ENCODE measurements at places on chromosomes 12 and 14. TPM values are rescaled to one million over a fixed set of nuclear protein-coding genes. Genes with fewer than 3 reads are reported as not detected.

The PKP2 gene
- polyA plus RNA-seq = 0.06 TPM

The KRT75 gene
- not detected for polyA plus RNA-seq

The GPD1 gene
- 0.26 TPM for polyA plus RNA-seq

The RPGRIP1 gene
- not detected for polyA plus RNA-seq

The SOAT2 gene
- polyA plus RNA-seq = 0.13 TPM

The LAG3 gene
- polyA plus RNA-seq = 0.72 TPM

The LRCOL1 gene
- 1.1 TPM for polyA plus RNA-seq

The OR10A7 gene
- polyA plus RNA-seq = not detected

The KCNJ8 gene
- 0.37 TPM for polyA plus RNA-seq

The PZP gene
- not detected for polyA plus RNA-seq

DNA sequence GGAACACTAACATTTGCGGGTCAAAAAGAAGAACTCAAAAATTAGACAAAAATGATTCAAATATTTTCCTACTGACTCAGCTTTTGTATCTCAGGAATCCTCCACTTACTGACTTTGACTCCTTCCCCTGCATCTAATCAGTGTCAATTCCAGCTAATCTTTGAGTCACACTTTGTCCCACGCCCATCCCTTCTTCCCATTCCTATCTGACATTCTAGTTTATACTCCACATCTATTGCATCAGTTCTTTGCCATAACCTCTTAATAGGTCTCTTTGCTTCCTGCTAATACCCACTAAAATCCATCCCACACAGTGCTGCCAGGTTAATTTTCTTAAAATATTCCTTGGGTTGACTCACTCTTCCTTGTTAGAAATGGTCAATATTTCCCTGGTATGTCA lies 19.1 kb downstream of the BBS10 start:
- DNase-seq = no peak

DNA sequence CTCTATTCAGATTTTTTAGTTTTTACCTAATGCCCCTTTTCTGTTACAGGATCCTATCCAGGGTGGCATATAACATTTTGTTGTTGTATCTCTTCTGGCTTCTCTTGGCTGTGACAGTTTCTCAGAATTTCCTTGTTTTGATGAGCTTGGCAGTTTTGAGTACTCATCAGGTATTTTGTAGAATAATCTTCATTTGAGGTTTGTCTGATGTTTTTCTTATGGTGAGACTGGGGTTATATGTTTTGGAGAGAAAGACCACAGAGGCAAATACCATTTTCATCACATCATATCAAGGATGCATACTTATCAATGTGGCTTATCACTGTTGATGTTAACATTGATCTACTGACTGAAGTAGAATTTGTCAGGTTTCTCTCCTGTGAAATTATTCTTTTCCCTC lies 14.0 kb upstream of the LYZ start:
- no peak for DNase-seq

GRCh38 chr12:79164890-79165289 lies 300.3 kb downstream of the SYT1 start:
- DNase-seq = no peak

DNA sequence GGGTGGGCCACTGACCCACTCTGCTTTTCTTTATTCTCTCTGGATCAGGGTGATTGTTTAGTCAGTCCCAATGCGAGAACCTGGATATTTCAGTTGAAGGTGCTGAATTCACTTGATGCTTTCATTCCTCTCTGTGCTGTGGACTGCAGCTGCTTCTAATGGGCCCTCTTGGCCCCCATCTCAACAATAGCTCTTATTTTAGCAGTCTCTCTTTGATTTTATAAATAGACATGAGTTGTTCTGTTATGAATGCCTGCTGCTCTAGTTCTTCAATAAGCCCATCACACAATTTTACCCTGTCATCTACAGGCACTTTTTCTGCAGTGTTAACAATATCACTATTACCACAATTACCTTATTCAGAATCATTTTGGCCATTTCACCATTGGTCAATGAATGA lies 54.1 kb upstream of the YARS2 start:
- DNase-seq = no peak

GRCh38 chr14:72801836-72802587 lies 91.9 kb downstream of the DPF3 start:
- no peak for DNase-seq

DNA sequence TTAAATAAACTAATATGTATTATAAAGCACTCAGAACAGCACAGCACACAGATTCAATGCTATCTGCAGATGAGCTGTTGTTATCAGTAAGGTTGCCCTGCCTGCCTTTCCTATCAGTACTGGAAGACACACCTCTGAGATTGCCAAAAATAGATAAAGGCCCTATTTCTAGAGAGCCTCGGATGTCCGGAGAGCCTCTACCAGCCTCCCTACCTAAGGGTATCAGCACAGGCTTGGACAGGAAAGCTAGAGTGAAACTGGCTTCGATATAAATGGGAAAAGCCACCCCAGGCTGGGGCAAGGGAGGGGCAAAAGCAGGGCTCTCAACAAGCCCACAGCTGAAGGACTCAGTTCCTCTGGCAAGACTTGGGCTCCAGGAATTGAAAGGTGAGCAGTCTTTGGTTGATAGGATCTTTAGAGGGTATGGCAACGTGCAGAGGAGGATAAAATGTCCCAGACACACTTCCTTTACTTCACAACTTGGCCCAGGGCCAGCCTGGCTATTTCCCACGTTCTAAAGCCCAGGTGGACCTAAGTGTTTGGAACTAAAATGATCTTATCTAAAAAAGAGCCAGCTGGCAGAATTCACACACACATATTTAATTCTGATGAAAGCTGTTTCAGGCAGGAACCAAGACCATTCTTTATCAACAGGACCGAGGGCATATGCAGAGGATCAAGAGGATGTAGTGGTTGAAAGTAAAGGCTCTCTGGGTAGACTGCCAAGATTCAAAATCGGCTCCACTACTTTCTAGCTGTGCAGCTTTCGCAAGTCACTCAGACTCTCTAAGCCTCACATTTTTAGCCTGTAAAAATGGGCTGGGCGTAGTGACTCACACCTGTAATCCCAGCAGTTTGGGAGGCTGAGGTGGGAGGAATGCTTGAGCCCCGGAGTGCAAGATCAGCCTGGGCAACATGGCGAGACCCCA lies 37.8 kb upstream of the ITPR2 start:
- peak; percentile 53 for DNase-seq

- no peak for DNase-seq
Observed at GRCh38 chr12:92690601-92691000, 12.2 kb upstream of the PLEKHG7 start.

DNA sequence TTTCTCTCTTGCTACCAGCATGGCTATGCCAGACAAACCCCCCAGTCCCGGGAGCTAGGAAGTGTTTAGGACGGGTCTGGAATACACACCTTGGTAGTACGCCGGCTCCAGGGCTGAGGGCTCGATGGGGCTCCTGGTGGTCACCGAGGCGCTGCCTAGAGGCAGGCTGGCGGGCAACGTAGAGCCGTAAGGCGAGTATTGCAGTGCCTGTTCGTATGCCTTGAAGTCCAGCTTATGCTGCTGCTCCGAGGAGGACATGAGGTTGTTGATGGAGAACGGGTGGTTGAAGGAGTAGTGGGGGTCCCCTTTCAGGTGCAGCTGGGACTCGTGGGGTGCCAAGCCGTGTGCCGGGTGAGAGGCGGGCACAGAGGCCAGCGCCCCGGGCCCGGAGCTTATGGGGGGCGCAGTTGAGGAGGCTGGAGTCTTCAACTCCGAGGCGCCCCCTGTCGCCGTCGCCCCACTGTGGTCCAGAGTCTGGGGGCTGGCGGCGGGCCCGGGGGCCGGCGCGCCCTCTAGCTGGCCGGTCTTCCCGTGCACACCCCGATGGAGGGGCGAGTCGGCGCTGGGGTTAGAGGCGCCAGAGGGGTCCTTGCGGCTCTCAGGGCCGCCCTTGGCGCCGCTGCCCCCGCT lies 3.6 kb downstream of the FOXA1 start:
- no peak for DNase-seq

GRCh38 chr12:72746048-72746447 lies 473.9 kb downstream of the TRHDE start:
- DNase-seq = no peak

DNA sequence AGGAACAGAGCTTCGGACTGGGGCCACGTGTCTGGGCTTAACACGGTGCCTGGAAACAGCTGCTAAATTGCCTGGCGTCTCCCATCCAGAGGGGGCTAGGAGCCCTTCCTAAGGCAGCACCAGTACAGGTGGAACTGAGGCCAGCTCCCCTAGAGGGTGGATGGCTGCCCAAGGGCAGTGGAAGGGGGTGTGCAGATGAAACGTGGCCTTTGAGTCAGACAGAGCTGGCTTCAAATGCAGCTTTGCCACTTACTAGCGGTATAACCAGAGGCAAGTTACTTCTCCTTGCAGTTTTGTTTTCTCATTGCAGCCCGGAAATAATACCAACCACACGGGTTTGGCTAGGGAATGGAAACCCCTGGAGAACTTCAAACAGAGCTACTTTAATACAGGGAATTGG lies 59.3 kb upstream of the SLC24A4 start:
- DNase-seq = no peak

DNA sequence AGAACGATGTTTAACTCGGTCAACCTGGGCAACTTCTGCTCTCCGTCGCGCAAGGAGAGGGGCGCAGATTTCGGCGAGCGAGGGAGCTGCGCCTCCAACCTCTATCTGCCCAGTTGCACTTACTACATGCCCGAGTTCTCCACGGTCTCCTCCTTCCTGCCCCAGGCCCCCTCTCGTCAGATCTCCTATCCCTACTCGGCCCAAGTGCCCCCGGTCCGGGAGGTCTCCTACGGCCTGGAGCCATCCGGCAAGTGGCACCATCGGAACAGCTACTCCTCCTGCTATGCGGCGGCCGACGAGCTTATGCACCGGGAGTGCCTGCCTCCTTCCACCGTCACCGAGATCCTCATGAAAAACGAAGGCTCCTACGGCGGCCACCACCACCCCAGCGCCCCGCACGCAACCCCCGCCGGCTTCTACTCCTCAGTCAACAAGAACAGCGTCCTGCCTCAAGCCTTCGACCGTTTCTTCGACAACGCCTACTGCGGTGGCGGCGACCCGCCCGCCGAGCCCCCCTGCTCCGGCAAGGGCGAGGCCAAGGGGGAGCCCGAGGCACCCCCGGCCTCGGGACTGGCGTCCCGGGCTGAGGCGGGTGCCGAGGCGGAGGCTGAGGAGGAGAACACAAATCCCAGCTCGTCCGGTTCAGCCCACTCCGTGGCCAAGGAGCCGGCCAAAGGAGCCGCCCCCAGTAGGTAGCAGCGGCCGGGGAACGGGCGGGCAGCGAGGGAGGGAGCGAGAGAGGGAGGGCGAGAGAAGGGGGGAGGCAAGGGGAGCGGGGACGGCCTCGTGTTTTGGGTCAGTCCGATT lies 513 bp downstream of the HOXC11 start:
- no peak for DNase-seq

DNA sequence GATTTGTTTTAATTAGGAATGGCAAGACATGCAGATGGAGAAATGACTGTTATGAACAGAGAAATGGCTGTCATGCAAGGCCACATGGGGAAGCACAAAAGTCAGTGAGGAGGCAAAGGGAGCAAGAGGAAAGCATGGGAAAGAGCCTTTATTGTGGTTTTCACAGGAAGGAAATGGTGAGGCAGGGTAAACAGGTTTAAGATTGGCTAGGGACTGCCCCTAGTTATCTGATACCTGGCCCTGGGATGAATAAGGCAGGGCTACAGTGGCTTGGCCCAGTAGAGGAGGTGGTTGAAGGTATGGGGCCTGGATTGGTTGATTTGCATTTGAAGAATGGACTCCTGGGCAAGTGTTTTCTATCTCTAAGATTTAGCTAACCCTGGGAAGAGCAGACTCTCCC lies 168.7 kb upstream of the CNOT2 start:
- no peak for DNase-seq

- peak; percentile 69 for DNase-seq
Observed at GRCh38 chr12:128387811-128388422, 120.9 kb downstream of the TMEM132C start.

- DNase-seq = peak; percentile 16
Observed at GRCh38 chr12:91577586-91578539, 395.2 kb upstream of the DCN start.

DNA sequence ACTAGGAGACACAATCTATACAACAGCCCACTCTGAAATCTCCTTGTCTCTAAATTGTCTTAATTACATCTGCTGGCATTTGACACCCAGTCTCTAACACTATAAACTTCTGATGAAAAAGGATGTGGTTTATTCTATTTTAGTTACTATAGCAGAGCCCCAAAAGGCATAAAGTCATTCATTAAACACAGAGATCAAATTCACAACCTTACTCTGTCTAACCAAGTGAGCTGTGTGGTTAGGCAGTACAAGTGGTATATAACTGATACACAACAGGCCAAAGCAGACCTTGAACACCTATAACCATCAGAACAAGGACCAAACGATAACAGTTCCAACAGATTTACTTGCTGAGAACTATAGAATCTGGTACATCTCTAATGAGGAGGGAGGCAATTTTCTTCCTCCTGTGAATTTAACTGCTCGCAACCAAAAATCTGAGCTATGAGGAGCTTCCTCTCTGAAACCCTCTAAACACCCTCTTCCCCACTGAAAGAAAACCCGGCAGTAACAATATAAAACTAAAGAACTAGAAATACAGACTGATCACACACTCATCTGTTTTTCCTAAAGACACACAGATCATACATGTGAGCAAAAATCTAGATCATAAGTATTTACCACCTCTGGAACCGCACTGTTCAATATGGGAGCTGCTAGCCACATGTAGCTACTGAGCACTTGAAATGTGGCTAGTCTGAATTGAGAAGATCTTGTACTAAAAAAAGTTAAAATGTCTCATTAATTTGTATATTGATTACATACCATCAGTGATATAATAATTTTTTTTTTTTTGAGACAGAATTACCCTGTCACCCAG lies 17.7 kb downstream of the SPPL3 start:
- DNase-seq = no peak

GRCh38 chr14:104973385-104974145 lies 4.6 kb downstream of the AHNAK2 start:
- no peak for DNase-seq

GRCh38 chr12:94571556-94571955 lies 78.8 kb downstream of the TMCC3 start:
- DNase-seq = no peak

DNA sequence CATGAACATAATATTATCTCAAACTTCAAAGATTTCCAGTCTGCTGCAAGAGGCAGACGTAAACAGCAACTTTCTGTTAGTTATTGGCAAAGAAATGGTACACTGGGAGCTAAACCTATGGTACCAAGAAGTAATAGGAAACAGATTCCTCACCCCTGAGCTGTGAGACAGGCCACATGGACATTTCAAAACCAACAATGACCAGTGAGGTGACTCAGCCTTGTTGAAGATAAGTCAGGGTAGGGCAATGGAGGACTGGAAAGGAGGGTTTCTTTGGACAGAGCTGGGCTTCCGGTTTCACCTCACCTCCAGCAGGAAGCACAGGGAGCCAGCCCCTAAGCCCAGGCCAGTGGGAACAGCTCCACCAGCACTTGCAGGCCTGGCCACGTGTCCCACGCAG lies 1320.5 kb downstream of the AACS start:
- no peak for DNase-seq

DNA sequence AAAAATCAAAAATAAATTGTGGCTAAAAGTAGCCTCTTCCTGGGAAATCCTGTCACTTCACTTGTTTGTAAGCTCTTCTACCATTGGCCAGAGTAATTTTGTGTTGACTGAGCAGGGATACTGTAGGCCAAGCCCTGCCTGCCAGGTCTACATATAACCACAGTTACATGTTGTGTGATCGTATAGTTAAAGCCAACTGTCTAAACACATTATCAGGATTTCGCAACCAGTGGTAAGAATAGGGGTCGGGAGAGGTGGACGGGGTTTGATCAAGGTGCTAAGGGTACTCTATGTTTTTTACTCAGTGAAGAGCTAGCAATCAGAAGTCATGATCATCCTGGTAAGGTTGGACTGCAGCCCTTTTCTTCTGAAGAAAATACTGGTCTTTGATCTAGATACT lies 13.4 kb downstream of the ANKRD13A start:
- DNase-seq = no peak

Data from SK-N-SH (cell line).